HFF-Myc (cell line): ENCODE measurements at places on chromosomes 4 and X.

DNA sequence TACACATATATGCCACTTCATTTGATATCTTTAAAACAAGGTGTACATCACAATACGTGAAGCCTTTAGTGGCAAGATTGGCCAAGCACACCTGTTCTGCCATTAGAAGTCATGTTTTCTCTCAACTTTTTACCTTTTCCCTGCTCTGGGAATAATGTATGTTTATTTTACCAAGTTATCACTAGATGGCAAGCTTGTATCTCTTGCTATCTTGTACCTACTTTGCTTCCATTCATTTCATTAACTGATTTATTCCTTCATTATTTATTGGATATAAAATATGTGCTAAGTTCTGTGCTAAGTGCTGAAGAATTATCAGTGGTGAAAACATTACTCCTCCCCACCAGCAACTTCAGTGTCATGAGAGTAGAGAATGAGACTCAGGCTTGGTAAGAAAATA, 245.5 kb downstream of the ANK2 start:
- no peak for DNase-seq

DNA sequence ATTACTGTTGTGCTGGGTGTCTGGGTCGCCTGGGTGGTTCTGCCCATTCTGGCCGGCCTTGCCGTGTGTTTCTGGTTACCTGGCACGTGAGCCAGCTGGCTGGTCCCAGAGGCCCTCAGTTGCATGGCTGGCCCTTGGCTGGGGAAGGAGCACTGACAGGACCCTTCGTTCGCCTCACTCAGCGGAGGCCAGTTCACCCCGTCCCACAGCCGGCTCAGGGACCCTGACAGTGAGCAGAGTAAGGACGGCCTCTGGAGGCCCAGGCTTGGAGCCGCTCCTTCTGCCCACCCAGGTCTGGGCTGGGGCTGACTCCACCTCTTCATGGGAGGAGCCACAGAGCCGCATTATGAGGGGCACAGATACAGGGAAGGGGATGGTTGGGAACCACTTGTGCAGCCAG, 20.3 kb upstream of the HGFAC start:
- DNase-seq = no peak

- no peak for DNase-seq
Measured at GRCh38 chr4:1684506-1685234, 557 bp upstream of the FAM53A start.

DNA sequence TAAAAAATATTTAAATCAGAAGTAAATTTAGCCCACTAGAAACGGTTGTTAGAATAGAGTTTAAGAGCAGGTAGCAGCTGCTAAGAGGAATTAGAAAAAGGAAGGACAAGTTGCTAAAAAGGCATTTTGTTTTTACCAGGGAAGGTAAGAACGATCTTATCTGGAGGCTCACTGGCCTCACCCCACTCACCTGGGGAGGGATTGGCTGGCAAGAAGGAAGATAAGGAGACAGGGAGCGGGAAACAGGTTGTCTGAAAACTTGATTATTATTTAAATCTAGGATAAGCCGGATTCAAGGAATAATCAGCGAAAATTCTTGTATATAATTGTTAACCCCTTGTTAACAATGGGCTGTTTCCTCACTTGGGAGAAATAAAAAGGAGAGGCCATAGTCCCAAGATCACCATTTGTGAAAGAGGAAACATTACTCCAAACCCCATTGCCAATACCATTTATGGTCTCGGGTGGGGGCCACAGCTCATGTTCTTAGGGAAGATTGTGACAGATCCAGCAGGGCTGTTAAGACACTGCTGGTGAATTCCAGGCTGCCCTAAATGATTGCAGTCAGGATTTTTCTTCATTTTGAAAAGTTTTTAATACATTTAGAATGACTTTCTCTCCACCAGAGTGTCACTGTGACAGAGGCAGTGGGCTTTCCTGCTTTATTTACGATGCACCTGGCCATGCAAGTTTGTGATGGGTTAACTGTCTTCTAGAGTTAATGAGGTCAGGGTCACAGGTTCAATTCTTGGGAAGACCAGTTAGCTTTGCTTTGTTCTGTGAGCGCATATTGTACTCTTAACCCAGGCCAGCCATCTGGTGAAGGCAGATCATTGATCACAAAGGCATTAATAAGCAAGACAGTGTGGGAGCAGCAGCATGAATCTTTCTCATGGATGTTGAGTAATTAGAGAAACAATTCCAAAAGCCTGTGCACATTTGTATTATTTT, 106.6 kb downstream of the CEP135 start:
- DNase-seq = no peak

DNA sequence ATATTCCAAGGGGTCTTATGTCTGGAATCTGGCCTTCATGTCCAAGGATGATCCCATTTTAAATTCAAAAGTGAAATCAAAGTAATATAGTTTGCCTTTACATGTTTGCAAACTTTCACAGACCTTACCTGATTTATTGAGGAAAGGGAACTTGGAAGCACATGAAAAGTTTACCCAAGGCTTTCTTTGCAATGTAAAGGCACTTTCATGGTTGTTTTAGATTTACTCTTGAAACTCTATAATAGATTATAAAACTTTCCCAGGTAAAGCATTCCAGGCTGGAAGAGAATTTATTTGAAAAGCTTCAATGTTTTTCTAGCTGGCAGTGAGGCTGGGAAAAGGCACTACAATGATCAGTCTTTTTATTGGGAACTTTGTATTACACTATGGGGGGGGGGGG, 842.8 kb upstream of the DIAPH2 start:
- DNase-seq = no peak

GRCh38 chrX:1466971-1467561, 14.4 kb upstream of the ASMTL start:
- DNase-seq = no peak

DNA sequence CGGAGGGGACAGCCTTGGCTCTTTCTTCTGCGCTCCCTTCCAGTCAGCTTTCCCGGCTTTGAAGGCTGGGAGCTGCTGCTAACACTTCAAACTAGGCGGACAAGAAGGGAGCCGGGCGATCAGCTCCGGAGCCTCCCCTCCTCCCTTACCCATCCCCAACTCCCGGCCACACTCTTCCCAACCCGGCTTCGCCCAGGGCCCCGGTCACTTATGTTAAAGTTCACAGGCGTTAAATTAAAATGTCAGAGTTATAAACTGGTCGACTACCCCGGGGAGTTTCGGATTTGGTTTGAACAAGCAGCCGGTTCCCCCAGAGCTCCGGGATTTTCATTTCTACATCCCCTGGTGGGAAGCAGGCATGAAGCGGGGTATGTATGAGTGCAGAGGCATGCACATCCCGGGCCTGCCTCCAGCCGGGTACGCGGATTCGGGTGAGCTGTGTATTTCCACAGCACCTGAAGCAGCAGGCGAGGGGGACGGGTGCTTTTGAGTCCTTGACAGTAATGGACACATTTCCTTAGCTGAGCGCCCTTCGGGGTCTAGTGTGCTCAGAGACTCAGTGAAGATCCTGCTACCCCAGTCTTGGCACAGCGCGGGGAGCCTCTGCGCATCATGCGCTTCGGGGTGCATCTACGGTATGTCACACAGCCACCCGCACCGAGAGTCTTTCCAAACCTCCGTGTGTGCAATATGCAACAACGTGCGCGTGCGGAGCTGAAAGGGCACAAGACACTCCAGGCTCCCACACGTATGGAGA, 880 bp downstream of the UNC5C start:
- DNase-seq = no peak

GRCh38 chr4:16225167-16225862, 956 bp downstream of the TAPT1 start:
- DNase-seq = no peak

- DNase-seq = no peak
Measured at GRCh38 chrX:40623139-40623536, at the start of gene MPC1L. Gene MPC1L, plus strand, starts transcription at chrX:40623428. Its CDS starts 138 bp downstream, at chrX:40623566.

DNA sequence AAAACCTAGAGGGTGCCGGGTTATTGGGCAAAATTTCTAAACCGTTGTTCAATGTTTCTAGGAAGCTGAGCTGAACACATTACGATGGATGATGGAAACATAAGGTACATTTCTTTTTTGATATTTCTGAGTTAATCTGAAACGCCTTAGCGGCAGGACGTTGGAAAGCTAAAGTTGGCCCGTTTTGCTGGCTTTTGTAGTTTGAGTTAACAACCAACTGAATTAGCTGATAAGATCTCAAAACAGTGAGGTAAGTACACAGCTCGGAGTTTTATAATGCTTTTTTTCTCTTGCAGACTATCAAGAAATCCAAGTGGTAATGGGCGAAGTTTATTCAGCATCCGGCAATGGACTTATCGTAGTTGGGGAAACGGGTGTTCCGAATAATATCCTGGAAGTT, 73.5 kb downstream of the PRSS12 start:
- DNase-seq = no peak

DNA sequence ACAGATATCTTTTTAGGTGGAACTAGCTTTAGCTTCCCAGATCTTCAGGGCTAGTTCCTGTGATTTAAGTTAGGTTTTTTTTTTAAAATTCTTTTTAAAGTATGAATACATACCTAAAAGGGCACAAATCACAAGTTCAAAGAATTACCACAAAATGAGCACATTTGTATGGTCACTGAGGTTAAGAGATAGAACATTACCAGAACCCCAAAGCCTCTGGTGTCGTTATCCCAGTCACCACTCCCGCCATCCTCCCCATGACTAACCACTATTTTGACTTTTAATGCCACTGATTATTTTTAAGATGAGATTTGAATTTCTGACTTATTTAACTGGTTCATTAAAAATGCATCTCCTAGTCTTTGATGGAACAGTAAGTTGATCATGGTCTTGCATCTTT, 5.4 kb downstream of the PGK1 start:
- DNase-seq = no peak
